Hypothalamus (tissue), 51 donors: ENCODE measurements at places on chromosomes 1 and 21.

DNA sequence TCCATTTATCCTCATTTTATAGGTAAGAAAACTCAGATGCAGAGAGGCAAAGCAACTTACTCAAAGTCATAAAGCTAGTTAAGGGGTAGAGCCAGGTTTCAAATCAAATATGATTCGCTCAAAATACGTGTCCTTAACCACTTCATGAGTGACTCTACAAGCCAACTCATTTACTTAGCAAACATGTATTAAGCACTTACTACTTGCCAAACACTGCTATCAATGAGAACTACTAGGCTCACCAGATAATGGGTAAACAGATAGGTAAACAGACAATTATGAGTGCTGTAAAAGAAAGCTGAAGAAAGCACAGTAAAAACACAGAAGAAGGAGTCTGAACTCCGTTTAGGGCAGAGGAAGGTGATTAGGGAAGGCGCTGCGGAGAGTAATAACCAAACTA, 65.9 kb downstream of the WDR64 start:
- DNase-seq = no peak

GRCh38 chr1:97505816-97506215, 415.0 kb downstream of the DPYD start:
- no peak for DNase-seq

DNA sequence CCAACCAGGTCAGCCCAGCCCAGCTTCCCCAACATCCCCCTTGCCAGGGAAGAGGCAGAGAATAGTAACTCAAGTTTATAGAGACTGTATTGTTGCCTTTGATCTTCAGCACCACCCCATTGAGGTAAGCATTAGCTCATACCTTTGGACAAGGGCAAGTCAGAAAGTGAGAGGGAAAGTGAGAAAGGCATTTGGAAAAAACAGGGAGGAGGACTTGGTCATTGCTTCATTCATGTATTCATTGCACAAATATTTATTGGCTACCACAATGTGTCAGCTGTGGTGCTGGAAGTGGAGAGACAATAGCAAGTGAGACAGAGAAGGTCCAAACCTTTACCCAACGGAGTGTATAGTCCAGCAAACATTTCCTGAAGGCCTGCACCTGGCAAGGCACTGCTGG, 561.2 kb downstream of the KIF26B start:
- DNase-seq = no peak

GRCh38 chr1:48027533-48027835, 30.3 kb upstream of the TRABD2B start:
- no peak for DNase-seq

DNA sequence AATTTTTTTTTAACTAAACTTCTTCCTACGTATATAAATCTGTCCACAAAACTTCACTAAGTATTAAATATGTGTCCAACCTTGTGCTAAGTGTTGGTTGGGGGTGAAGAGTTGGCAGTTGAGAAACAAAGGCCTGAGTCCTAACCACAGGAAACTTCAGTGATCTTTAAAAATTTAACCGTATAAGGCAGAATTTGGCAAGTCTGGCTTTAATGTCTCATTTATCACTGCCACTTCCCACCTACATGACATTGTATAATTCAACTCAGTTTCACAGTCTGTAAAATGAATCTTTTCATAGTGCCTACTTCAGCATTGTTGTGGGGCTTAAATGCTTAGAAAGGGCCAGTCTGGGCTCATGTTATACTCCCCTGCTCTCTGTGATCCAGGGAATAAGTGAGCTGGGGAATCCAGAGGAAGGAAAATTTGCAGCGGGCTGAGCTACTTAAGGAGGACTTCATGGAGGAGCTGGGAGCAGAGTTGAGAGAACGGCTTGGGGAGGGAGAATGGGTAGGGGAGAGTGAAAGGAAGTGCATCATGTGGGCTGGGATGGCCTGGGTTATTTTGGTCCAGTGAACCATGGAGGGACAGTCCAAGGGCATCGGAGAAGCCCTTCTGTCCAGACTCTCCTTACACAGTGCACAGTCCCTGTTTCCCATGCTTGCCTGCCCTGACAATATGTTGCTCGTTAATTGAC, 14.5 kb downstream of the IFNAR2 start:
- DNase-seq = no peak

DNA sequence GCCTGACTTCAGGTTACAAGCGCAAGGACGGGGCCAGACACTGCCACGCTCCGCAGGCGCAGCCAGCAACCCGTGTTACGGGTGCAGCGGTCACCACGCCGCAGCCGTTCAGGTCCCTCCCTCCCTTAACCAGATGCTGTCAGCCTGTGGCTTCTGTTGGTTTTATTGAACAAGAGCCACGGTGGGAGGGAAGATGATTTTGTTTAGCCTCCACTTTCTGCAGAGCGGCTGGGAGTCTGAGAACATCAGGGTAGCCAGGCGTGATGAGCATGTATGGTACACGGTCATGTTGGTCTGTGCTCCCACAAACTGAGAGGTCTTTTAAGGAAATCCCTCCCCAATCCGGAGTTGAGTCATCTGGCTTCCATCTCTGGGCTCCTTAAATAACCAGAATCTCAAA, 18.5 kb upstream of the ADARB1 start:
- DNase-seq = no peak

DNA sequence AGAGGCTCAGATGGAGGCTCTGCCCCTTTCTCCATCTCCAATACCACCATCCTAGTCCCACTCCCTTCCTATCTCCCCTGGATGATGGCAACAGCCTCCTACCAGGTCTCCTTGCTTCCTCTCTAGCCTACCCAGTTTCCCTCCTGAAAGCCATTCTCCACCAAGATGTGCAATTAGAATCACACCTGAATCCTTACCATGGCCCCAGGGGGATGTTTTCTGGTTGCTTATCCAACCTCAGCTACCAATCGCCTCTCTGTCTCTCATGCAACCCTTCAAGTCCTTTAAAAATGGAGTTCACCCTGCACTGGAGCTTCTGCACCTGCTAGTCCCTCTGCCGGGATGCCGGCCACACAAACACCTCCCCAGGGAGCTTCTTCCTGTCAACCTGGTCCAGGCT, 2.9 kb downstream of the RCAN1 start:
- DNase-seq = no peak

- DNase-seq = no peak
Observed at GRCh38 chr1:241751524-241751923, 96.5 kb upstream of the EXO1 start.

GRCh38 chr1:218494449-218494852, 149.3 kb downstream of the TGFB2 start:
- no peak for DNase-seq

DNA sequence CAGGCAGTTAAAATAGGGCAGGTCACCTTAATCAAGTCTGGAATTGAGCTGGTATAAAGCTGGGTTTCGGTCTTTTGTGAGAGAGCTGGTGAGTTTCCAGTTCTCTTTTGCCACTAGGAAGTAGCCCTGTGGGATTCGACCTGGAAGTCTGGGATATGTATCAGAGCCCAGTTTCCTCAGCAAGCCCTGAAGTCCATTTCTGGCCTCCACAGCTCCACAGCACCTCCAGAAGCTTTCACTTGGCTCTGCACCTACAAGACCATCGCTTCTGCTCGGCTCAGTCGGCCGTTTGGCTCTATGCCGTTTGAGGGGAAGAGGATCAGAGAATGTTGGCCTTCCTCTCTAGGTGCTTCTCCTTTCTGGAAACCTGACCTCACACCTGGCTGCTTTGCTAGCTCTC, 148.0 kb downstream of the GALNT2 start:
- DNase-seq = peak; percentile 34

DNA sequence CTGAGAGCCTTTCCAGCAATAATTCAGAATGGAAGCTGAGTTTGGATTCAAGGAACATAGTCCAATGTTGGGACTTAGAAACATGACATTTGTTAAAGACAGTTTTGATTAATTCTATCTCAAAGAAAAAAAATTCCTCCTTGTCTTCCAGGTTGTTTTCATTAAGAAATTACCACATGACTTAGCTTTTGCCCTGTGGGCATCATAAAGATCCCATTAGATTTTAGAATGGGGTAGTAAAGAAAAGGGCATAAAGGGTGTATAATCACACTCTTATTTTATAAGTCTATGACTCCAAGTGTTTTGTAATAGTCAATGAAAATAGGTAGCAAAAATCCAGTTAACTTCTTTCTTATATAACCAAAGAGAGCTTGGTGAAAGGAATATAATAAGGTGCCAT, 14.3 kb upstream of the PRKAA2 start:
- DNase-seq = no peak

GRCh38 chr1:234668577-234668955, 58.6 kb upstream of the IRF2BP2 start:
- DNase-seq = no peak

- no peak for DNase-seq
Observed at GRCh38 chr1:213014642-213015041, 1.0 kb downstream of the ANGEL2 start.

- DNase-seq = no peak
Observed at GRCh38 chr1:203454986-203455471, 20.6 kb upstream of the PRELP start.

- DNase-seq = no peak
Observed at GRCh38 chr1:33606272-33606671, 133.8 kb downstream of the ZSCAN20 start.

- no peak for DNase-seq
Observed at GRCh38 chr1:53895421-53895820, 1.4 kb downstream of the DIO1 start.

GRCh38 chr1:83029050-83029449, 969.9 kb downstream of the TTLL7 start:
- DNase-seq = no peak

- DNase-seq = no peak
Observed at GRCh38 chr1:230278871-230279582, 147.1 kb downstream of the PGBD5 start.

DNA sequence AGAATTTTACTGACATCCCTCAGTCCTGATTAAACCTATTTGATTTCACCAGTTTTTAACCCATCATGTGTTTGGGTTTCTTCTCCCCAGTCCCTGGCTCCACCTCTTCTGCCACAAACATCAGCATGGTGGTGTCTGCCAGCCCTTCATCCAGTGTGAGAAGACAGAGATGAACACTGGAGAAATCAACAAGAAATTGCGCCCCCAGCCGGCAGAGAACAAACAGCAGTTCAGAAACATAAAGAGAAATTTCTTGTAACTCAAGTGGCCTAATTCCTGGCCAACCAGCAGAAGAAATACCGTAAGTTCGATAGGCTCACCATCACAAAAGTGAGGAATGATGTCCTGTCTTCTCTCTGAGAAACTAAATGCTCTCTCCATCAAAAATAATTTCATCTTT, 18.3 kb downstream of the S100A11 start:
- no peak for DNase-seq

GRCh38 chr21:41600556-41600955, 92.6 kb upstream of the TMPRSS2 start:
- DNase-seq = no peak

GRCh38 chr1:237507005-237507404, 383.7 kb downstream of the ZP4 start:
- DNase-seq = no peak

DNA sequence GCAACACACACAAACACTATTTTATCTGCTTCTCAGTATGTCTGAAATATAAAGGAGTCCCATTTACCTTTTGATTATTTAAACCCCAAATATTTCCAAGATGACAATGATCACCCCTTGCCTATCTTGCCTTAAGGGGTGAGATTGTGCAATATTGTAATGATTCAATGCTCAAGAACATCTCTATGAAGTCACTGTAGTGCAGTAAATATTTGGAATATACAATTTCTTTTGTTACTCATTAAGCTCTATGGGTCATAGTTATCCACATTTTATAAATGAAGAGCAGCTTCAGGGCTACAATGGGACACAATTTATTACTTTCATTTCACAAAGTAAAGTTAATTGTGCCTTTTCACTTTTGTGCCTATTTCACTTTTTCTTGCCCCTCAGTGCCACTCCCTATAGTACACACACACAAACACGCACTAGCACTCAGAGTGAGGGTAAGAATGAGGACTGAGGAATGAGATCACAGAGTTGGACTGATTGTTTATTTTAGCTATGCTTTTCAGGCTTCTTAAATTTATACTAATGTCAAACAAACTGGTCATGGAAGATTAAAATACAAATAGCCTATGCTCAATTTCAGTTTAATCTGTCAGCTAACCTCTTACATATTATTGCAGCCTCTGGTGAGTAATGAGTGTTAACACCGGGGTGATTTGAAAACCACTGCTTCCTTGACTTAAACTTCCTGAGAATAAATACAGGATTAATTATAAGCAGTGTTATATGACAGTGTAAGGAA, 521.0 kb upstream of the B3GALT2 start:
- DNase-seq = no peak

DNA sequence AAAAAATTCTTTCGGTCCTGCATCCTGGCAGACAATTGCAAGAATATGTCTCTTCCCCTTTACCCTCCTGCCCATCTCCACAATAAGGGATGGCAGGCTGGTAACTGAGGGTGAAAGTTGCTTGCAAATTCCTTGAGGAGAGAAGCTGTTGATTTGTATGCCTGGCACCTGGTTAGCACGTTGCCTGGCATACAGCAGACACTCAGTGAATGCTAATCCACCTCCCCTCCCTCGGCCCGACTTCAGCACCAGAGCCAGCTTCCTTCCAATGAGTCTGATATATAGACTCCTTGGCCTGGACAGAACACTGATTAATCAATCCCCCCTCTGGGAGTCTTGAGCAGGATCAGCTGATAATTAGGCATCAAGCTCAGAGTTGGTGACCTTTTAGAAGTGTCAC, 39.1 kb downstream of the KCNC4 start:
- DNase-seq = no peak

DNA sequence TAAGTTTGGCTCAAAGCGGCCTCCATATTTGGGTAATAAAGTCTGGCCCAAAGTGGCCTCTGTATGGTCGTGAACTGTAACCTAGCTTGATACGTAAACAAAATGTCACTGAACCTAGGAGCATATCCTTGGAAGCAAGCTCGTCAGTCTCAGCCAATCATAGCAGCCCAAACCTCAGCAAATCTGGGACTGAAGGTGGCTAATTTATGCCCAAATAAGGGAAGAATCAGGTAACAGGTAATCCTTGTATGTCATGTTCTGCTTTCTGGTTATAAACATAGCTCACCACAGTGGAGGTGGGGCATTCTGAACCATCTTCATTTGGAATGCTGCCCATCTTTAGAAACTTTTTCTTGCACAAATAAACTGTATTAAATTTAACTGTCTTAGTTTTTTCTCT, 281.1 kb downstream of the TTLL7 start:
- DNase-seq = no peak

- DNase-seq = peak; percentile 82
Observed at GRCh38 chr1:61184040-61184713, 101.8 kb downstream of the NFIA start.

DNA sequence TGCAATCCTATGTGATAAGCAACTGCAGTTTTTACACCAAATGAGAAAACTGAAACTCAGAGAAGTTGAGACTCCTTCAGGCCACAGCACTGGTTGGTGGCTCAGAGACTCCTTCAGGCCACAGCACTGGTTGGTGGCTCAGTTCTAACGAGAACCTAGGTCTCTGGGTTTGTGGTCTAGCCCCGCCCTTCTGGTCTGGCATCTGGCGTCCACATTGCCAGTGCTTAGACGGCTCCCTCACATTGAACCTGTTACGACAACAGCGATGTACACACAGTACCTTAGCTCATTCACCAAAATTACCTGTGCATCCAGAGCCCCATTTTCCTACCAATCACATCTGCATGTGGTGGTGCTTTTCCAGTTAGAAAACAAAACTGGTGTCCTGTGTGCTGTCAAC, 66.1 kb downstream of the NID1 start:
- no peak for DNase-seq

GRCh38 chr21:37432710-37433455, 66.3 kb downstream of the DYRK1A start:
- DNase-seq = no peak

- no peak for DNase-seq
Observed at GRCh38 chr21:43274022-43274945, 105.5 kb downstream of the CRYAA start.
